IMR-90 (cell line): ENCODE measurements at places on chromosomes 13 and 19. TPM values are rescaled to one million over a fixed set of nuclear protein-coding genes. Genes with fewer than 3 reads are reported as not detected.

PTH2 gene
- not detected in 2 replicates for polyA plus RNA-seq

FUT2 gene
- not detected in 2 replicates for polyA plus RNA-seq

ZNF772 gene
- polyA plus RNA-seq = 2.9 and 4.6 TPM in 2 replicates

KIR3DL2 gene
- polyA plus RNA-seq = not detected in 2 replicates

TIMM29 gene
- polyA plus RNA-seq = 9.3 and 10.8 TPM in 2 replicates

DNA sequence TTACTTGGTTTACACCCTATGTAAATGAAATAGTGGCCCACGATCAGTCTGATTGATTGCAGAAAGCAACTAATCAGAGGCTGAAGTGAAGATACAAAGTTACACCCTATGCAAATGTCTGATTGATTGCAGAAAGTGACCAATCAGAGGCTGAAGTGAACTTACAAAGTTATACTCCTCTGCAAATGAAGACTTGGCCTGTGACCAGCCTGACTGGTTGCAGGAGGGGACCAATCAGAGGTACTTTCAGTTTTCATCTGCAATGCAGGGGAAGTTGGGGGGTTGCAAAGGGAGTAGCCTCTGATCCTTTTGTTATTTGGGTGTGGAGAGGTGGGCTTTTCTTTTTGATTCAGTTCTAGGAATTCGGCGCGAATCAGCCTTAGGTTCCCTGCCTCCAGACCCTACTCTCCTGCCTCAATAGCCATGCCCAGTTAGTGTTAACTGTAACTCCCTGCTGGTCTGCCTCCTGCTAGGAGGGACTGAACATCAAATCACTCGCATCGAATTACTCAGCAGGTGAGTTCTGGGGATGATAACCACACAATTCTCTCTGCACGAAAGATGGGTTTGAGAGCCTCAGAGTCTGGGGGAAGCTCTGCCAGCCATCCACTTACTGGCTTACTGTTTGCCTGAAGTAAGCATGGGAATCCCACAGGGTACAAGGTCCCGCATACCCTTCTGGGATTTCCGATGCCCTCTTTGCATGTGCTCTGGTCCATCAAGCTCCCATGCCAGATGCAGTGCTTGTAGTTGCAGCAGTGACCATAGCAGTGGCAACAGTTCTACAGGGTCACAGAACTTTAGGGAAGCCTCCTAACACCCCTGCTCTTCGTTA is 7.5 kb downstream of the ARL11 start:
- DNase-seq = peak; percentile 43

GRCh38 chr19:11164879-11165406 is 9.4 kb upstream of the SPC24 start:
- peak; percentile 61 for DNase-seq

- DNase-seq = no peak
Measured at GRCh38 chr19:46492841-46493235, 2.8 kb downstream of the PNMA8B start.

GRCh38 chr13:58119351-58119750 is 487.8 kb downstream of the PCDH17 start:
- DNase-seq = no peak

- no peak for DNase-seq
Measured at GRCh38 chr13:36850790-36851438, 31.9 kb downstream of the RFXAP start.

- no peak for DNase-seq
Measured at GRCh38 chr19:976476-976875, 7.7 kb upstream of the WDR18 start.

GRCh38 chr13:102128216-102128810 is 273.5 kb downstream of the FGF14 start:
- DNase-seq = peak; percentile 42

DNA sequence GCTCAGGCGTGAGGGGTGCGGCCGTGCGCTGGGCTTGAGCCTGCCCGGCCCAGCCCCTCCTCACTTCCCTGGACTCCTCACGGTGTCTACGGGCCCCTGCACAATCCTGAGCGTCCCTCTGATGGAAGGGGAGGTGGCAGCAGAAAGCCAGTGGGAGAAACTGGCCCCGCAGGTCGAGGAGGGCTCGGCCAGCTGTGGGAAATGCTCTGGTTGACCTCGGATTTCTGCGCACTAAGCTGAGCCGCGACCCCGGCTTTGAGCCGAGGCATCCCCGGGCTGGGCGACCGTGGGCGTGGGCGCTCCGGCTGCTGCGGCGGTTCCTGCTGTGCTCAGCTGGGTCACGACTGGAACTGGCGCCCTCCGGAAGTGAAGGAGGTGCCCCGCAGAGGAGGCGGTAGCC is 70.1 kb downstream of the ZNF208 start:
- DNase-seq = no peak

GRCh38 chr13:27298849-27299248 is 28.2 kb downstream of the RASL11A start:
- DNase-seq = no peak

DNA sequence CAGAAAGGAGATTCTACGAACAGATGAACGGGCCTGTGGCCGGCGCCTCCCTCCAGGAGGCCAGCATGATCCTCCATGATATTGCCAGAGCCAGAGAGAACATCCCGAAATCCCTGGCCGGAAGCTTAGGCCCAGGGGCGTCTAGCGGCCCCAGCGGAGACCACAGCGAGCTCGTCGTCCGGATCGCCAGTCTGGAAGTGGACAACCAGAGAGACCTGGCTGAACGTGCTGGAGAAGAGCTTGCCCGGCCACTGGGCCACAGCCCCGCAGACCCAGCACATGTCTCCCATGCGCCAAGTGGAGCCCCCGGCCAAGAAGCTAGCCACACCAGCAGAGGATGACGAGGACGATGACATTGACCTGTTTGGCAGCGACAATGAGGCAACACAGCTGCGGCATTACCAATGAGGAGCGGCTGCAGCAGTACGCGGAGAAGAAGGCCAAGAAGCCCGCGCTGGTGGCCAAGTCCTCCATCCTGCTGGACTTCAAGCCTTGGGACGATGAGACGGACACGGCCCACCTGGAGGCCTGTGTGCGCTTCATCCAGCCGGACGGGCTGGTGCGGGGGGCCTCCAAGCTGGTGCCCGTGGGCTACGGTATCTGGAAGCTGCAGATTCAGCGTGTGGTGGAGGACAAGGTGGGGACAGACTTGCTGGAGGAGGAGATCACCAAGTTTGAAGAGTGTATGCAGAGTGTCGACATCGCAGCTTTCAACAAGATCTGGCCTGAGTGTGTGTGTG is 78.8 kb upstream of the FRY start:
- DNase-seq = no peak
